Hypothalamus (tissue), 51 donors: ENCODE measurements at places on chromosomes 12 and 14.

GRCh38 chr12:111268738-111269572 is 99.9 kb downstream of the PHETA1 start:
- no peak for DNase-seq

GRCh38 chr12:111596985-111597830 is 1.9 kb downstream of the ATXN2 start:
- DNase-seq, result peak; percentile 39

GRCh38 chr12:4037747-4038312 is 164.6 kb upstream of the PARP11 start:
- no peak for DNase-seq

- no peak for DNase-seq
Observed at GRCh38 chr12:14946861-14947260, 8.5 kb upstream of the ERP27 start.

DNA sequence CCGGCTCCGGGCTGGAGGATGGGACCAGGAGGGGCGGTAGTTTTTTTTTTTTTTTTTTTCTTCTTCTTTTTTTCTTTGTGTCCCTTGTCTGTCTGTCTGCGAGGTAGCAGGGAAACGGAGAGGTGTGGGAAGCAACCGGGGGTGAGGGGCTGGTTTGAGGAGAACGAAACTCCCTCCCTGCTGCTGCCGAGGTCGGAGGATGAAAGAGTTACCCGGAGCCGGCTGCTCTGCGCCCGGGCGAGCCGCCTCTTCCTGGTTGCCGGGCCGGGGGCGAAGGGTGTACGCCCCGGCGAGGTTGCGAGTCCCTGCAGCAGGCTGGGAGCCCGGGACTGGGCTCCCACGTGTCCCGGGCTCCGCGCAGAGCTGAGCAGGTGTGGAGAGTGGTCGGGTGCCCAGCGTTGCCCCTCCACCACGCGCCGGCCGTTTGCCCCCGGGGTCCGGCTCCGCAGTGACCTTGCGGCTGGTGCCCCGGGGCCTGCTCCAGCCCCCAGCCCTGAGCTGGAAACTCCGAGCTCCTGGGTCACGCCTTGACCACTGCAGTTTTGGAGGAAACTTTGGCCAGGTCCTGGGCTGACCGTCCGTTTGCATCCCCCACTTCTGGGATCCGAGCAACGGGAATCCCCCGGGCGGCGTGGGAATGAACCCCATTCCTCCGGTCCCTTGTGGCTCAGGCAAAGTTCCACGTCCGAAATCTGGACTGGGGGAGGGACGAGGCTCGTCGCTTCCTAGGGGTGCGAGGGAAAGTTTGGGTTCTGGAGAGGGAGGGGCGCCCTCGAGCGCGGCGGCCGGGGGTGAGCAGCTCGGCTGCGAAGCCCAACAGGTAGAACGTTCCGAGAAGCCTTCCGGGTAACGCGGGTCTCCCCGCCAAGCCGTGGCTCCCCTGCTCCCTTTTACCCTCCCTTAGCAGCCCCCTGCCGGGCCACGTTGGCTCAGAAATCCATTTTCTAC is 1.3 kb downstream of the CHST11 start:
- no peak for DNase-seq

DNA sequence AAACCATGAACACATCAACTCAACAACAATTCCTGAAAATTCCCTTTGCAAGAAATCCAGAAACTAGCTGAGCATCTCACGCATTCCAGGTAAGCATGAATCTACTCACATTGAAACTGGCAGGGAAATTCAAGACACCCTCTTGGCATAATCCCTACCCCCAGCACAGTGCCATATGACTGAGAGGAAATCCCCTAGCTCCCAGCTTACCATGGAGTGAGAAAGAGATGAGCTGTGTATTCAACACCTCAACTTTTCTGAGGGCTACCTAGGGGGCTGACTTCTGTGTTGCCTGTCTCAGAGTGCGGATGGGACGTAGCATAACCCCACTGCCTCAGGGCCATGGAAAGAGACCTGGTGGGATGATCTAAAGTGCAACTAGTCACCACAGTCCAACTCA is 37.7 kb upstream of the GPR132 start:
- no peak for DNase-seq

- DNase-seq, result peak; percentile 53
Observed at GRCh38 chr12:122023339-122024131, 1.9 kb downstream of the BCL7A start.

DNA sequence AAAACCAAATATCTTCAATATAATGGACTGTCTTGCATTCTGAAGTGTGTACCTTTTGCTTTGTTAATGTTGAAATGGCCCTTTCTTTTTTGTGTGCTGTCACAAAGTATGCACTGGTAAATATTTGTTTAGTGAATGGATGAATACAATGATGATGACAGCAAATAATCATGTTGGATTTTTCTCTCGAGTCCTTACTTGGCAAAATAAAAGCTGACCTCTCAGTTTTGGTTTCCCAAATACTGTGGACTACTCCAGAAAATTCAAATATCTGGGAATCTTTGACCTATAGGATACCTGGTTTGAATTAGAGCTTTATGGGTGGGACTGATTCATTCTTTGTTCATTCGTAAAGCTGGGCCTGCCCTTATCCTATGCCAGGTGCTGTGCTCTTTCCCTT is 5.5 kb downstream of the UBE3B start:
- no peak for DNase-seq

DNA sequence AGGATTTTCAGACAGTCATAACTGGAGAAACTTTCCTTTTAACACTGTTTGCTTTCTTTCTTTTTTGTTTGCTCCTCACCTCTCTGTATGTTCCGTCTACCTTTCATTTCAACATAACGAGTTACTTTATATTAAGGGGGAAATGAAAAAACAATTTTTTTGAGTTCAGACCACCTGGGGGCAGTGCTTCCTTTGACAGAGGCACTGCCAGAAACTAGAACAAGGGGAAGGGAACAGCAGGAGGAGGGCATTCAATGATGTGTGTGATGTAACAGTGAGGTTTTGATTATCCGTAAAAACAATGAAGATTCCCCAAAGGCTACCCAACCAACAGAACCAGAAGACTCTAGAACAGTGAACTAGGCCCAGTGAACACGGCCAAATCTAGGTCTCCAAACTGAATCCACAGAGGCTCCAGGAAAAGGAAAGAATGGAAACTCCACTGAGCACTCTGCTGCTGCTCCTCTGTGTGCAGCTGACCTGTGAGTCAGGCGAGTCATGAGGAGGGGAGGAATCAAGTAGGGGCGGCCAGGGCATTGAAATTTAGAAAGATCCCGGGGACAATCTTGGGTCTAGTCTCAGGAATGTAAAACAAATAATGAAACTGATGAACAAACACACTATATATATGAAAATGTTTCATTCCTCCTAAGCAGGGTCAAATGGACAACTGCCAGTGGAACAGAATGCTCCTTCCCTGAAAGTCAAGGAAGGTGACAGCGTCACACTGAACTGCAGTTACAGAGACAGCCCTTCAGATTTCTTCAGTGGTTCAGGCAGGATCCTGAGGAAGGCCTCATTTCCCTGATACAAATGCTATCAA is 323.5 kb downstream of the DAD1 start:
- DNase-seq, result no peak

GRCh38 chr14:68922201-68922621 is 56.9 kb downstream of the ACTN1 start:
- no peak for DNase-seq

DNA sequence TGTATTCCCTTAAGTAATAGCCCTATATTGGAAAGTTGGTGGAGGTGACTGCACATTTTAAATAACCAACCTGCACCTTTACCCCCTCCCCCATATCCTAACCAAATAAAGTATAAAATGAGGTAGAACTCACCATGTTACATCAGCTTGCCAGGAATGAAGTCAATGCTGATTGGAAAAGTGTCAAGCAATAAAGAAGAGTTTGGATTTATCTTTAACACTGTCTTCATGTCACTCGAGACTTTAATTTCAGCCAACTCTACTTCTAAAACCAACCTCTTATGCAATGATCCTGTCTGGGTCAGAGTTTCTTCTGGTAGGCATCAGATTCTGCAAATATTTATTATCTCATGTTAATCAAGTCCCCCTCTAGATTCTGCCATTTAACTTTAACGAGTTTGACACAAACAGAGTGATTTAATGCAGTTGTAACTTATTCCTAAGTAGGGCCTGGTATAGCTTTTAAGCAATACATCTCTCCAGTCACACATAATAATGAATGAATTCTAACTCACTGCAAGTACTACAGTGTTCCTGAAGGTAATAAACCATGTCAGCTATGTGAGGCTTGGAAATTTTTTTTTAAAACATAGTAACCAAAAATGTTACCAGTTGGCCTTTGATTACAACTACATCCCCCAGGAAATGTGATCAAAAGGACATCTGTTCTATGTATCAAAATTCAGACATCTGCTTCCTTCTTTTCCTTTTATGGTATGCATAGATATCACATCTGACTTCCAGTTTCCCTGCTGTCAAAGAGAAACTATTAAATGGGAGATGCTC is 98.7 kb downstream of the ERGIC2 start:
- DNase-seq, result no peak

- no peak for DNase-seq
Observed at GRCh38 chr12:28610401-28611114, 420.3 kb downstream of the CCDC91 start.

DNA sequence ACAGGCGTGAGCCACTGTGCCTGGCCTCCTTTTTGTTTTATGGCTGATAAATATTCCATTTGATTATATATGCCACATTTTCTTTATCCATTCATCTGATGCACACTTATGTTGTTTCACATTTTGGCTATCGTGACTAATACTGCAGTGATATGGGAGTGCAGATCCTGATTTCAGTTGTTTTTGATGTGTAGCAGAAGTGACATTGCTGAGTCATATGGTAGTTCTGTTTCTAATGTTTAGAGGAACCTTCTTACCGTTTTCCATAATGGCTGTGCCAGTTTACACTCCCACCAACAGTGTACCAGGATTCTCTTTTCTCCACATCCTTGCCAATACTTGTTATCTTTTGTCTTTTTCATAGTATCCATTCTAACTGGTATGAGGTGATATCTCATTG is 235.9 kb downstream of the ERC1 start:
- DNase-seq, result no peak

DNA sequence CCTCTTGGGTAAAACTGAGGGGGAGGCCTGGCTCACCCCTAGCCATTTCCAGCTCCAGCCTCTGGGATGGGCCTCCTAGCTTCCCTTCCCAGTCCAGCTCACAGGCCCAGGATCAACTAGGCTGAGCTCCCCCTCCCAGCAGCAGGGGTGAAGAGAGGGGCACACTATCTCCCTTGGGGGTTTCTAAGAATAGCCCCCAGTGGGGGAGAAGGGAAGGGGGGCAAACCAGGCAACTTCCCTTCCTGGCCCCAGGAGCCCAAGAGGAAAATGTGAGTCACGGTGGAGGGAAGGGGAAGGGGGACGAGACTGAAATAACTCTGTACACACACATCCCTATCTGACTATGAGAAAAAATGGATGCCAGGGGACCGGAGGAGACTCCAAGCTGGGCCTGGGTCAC is 9.0 kb downstream of the ADCY6 start:
- DNase-seq, result no peak

DNA sequence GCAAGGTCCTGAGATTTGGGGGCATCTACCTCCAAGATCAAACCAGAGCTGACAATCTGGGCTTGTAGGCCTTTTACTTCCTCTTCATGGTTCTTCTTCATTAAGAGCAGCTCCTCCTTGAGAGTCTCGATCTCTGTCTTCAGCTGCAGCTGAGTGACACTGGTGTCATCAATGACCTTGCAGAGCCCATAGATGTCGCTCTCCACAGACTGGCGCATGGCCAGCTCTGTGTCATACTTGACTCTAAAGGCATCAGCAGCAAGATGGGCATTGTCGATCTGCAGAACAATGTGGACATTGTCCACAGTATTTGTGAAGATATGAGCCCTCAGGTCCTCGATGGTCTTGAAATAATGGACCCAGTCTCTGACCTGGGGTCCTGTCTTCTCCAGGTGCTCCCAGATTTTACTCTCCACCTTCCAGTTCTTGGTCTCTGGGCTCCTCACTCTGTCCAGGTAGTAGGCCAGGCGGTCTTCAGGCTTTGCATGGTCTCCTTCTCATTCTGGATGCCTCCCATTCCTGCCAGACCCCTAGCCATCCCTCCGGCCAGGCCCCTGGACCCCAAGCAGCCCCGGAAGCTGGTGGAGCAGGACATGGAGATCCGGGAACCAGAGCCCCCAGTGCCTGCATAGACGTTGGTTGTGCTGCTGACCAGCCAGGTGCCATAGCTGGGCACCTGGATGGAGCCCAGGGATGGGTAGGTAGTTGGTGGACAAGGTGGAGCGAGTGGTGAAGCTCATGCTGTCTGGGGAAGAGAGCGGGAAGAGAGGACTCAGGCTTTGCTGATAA is 141.0 kb downstream of the MSRB3 start:
- DNase-seq, result no peak

- no peak for DNase-seq
Observed at GRCh38 chr12:828726-829395, 76.5 kb downstream of the WNK1 start.

- no peak for DNase-seq
Observed at GRCh38 chr12:9851050-9851449, 18.1 kb downstream of the CLEC2B start.

DNA sequence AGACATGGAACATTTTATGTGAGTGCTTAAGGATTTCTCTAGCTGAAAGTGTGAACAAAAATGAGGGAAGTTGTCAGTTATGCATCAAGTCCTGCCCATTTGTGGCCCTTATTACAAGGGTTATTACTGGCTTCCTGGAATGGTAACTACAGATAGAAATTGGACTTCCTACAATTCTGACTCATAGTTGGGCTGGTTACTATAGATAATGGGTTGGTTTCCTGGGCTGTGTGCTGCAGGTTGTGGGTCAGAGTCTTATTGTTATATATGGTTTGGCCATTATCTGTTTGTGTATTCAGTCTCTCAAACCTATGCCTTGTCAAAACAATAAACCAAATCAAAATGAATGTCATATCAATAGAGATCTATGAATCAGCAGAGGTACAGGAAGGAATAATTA is 313.7 kb downstream of the ADAMTS20 start:
- no peak for DNase-seq

- no peak for DNase-seq
Observed at GRCh38 chr14:38168416-38168815, 39.3 kb upstream of the SSTR1 start.

- no peak for DNase-seq
Observed at GRCh38 chr14:52023518-52023917, 34.2 kb downstream of the RTRAF start.

DNA sequence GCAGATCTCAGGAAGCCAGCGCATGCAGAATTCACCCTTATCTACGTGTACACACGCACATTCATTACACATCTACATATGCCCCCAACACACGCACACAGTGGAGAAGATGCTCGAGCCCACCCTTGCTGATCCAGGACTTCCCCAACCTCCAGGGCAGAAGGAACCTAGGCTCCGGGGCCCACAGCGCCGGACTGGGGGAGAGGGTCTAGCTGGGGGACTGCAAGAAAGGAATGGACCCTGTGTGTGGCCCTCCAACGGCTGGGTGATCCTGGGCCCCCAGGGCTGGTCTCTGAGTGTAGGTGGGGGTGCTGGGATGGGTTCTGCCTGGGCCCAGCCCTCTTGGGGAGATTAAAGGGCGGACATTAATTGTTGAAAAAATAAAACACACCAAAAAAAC is 128.1 kb upstream of the C14orf180 start:
- DNase-seq, result no peak

- DNase-seq, result peak; percentile 86
Observed at GRCh38 chr12:2795291-2796186, 769 bp downstream of the FKBP4 start.
